ENCODE measurements at places on chromosomes 6 and 20.

GRCh38 chr6:164124986-164125385 is 710.5 kb downstream of the QKI start:
- DNase-seq: no peak

DNA sequence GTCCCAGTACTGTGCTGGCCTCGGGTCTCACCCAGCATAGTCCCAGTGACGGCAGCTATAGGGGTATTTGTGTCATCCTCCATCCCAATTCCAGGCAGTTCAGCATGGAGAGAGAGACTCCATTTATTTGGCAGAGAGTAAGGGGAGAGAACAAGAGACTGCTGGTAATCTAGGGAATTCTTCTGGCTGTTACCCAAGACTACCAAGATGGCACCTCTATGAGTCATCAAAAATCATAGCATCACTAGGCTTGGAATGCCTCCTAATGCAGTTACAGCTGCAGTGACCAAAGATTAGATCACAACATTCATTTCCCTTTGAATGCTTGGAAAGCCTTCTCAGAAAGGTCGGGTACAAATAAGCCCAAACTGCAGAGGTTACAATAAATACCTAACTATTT is 660.4 kb upstream of the FLRT3 start:
- DNase-seq: no peak

GRCh38 chr20:17024513-17025119 is 202.2 kb upstream of the PCSK2 start:
- DNase-seq: no peak

- no peak for DNase-seq
Measured at GRCh38 chr6:73679009-73679408, 17.0 kb upstream of the CD109 start.

DNA sequence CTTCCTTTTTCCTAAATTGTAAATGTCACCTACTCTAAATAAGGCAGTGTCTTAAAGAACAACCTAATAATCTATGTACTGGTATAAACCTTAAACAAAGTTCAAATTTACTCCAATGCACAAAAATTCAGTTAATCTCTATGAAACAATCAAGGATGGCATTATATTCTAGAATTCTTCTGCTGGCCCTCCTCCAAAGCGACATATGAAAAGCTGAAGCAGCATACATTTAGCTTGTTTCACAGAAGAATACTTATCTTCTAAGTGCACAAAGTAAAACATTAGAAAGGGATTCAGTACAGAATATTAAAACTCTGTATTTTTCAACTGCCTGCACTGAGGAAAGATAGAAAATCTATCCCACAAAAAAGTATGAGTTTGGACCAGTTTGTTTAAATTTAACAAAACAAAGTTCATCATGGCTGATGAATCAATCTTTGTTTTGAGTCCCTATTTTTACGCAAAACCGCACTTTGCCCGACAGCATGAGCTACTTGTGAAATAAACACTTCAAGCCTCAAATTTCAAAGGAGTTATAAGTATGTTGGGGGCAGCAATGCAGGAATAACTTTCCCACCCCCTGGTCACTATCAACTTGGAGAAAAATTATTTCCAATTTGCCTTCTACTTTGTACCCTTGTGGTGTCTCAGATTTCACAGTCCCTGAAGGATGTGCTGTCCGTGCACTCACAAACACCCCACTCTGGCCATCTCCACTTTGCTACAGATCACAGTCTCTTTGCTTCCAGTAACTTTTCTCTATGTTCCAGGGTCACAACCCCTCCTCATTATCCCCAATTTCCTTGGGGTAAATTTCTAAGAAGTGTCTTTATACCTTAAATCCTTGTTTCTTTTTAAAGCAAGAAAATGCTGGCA is 238.2 kb downstream of the PRKN start:
- DNase-seq: no peak

GRCh38 chr20:16100111-16100510 is 473.1 kb downstream of the KIF16B start:
- DNase-seq: no peak

DNA sequence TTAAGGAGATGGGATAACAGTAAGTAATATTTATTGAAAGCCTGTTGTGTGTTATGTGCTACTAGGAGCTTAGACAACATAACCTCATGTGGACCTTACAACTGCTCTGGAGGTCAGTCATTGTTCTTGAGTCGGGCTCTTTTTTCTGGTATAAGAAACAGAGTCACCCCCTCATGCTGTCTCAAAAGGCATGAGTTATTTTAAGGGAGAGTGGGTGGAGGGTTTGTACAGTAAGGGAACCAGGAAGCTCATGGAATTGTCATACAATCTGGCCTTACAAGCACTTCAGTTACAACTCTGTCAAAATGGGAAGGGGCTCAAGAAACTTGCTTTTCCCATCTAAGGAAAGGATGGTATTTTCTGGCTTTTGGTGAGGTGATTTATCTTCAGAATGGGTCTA is 16.5 kb upstream of the DSE start:
- no peak for DNase-seq

- no peak for DNase-seq
Measured at GRCh38 chr20:41014561-41015088, 14.0 kb upstream of the TOP1 start.

GRCh38 chr20:54510541-54511129 is 35.2 kb downstream of the DOK5 start:
- DNase-seq: no peak

GRCh38 chr6:82257088-82257774 is 9.7 kb upstream of the IBTK start:
- no peak for DNase-seq

DNA sequence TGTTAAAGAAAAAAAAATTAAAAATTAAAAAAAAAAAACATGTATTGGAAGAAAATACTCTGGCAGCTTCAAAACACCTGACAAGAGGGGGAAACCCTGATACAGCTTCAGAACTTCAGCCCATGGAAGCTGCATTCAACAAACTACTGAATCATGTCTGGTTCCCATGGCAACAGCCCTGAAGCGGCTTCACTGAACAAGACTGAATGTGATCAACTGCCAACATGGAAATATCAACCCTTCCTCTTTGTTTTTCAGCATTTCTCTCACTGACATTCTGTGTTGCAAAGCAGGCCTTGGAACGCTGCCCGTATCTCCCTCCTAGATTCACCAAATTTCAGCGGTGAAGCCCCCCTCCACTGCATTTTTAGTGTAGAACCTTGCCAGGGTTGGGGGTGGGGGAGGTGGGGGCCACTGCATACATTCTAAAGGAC is 91.3 kb upstream of the SHLD1 start:
- no peak for DNase-seq

DNA sequence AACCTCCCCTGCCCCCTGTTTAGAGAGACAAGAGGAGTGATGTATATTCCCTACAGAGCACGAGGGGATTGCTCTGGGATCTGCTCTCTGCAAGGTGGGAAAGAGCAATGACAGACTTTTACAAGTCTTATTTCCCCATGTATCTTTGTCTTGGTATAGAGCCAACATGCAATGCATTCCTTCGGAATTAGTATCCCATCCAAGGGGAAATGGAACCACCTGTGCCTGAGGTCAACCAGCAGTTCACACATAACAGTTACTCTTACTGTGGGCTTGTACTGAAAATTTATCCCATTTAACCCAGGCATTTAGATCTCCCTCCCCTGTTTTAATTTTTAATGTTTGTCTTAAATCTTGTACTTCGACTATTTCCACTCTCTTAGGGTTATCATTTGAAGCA is 250.4 kb downstream of the C6orf118 start:
- no peak for DNase-seq

DNA sequence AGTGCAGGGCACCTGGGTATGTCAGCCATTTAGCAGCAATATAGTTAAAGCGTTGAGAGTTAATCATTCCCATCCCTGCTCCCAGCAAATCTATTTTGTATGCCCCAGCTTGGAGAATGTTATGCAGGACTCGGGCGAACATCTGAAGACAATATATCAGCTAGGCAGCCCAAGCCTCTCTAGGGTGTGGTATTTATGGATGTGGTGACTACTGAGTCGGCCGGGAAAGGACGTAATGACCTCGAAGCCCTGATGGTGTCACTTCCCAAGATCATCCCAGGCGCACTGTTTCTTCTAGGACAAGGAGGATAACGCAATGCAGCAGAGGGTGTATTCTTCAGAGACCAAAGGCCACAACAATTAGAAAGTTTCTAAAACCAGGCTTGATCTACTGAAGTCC is 63.6 kb upstream of the FAM184A start:
- no peak for DNase-seq

- no peak for DNase-seq
Measured at GRCh38 chr20:16555754-16556153, 17.5 kb downstream of the KIF16B start.

- DNase-seq: no peak
Measured at GRCh38 chr20:34561661-34562060, 3.1 kb downstream of the MAP1LC3A start.

DNA sequence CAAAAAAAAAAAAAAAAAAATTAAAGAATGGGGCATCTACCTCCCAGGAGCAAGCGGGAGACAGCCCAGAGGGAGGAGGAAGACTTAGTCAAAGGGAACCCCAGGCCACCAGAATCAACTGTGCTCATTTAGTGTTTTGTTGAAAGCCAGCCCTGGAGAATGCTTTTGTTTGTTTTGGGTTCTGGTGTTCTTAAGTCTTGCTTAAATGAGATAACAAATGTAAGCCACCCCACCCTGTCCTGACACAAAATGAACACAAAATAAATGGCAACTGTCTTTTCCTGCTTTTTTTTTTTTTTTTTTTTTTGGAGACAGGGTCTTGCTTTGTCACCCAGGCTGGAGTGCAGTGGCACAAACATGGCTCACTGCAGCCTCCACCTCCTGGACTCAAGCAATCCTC is 165.0 kb upstream of the JARID2 start:
- no peak for DNase-seq

GRCh38 chr20:64005394-64005793 is 24.5 kb downstream of the PRPF6 start:
- DNase-seq: no peak

- DNase-seq: no peak
Measured at GRCh38 chr6:30164714-30165113, 1.4 kb downstream of the TRIM15 start.

DNA sequence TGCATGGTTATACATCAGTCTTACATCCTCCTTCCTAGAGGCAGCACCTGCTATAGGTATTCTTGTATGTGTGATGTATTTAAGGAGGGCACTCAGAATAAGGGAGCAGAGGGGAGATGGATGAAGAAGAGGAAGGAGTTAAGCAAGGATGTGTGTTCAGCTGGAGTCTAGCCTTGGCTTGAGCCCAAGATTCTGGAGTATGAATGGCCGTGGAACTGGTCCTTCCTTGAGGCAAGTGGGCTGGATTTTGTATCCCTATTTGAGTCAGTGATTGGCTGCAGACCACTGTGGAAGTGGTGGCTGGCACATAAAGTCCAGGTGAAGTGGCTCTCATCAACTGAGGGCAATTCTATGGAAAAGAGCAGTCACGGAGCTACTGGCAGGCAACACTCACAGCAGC is 112.0 kb upstream of the RNF24 start:
- DNase-seq: no peak

GRCh38 chr6:160102956-160103824 is 18.4 kb upstream of the SLC22A1 start:
- DNase-seq: no peak

DNA sequence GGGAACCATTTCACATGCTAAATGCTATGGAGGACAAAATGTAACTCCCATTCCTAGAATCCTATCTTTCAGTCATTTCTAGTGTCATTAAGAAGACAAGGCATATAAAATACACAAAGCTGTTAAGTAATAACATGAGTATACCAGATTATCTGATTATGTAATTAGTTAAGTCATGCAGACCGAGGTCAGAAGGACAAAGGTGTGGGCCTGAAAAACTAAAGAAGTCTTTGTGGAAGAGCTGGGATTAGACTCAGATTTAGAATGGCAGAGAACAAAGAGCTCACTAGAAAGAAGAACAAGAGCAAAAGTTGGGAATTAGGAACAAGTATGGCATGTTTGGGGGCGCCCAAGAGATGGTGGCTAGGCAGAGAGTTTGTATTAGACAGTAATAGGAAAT is 37.0 kb downstream of the EFHC1 start:
- DNase-seq: no peak

GRCh38 chr20:48599106-48599747 is 228.6 kb downstream of the PREX1 start:
- DNase-seq: no peak

- no peak for DNase-seq
Measured at GRCh38 chr6:144094731-144095133, 641 bp downstream of the SF3B5 start.

DNA sequence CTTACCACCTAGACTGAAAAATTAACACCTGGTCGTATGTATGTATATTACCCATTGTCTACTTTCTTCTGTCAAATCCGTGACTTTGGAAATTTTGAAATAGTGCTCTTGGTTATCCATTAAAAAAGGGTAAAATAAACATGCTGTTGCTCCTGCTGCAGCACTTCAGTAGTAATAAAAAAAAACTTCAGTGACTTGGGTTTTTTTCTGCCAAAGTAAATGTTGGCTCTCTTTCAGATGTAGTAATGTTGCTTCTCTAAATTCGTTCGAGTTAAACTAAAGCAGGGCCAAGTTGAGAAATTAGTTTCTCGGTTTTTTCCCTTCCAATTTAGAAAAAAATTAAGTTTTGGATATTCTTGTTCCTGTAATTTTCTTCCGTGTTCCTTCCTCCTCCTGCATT is 34.2 kb downstream of the JARID2 start:
- no peak for DNase-seq

- no peak for DNase-seq
Measured at GRCh38 chr6:100948381-100949133, 67.4 kb upstream of the ASCC3 start.

DNA sequence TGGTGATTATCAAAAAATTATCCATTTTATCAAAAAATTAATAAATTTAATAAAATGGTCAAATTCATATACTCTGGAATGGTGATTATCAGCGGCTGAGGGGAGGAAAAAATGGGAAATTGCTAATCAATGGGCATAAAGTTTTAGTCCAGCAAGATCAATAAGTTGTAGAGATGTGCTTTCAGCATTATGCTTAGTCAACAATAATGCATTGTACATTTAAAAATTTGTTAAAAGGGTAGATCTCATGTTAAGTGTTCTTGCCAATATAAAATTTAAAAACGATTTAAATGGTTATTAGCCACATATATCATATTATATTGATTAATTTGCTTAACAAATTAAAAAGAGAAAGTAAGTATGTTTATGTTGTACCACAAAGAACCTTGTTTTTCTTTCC is 56.6 kb downstream of the HS3ST5 start:
- no peak for DNase-seq

DNA sequence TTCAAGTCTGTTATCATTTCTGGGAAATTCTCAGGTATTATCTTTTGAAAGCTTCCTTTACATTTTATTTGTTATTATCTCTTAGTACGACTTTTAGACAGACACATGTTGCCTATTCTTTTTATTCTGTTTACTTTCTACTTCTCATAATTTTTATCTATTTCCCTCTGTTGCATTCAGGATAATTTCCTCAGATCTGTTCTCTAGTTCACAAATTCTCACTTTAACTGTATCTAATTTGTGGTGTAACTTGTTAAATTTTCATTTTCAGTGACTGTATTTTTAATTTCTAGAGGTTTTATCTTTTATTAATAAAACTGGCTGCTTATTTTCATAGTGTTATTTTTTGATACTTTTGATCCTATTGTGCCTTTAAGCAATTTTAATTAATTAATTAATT is 16.0 kb downstream of the ATRN start:
- no peak for DNase-seq

- no peak for DNase-seq
Measured at GRCh38 chr6:38753707-38754106, 38.6 kb downstream of the DNAH8 start.
